ENCODE measurements at places on chromosomes 11 and 22. TPM values are rescaled to one million over a fixed set of nuclear protein-coding genes. Genes with fewer than 3 reads are reported as not detected.

Gene CRYBB2
- not detected for polyA plus RNA-seq

Gene MOGAT2
- polyA plus RNA-seq, result 1.6 TPM

Gene HOATZ
- polyA plus RNA-seq, result 0.22 TPM

Gene MYOD1
- polyA plus RNA-seq, result not detected

Gene SAC3D1
- polyA plus RNA-seq, result 9.9 TPM

Gene OR52N4
- not detected for polyA plus RNA-seq

Gene OR10A4
- polyA plus RNA-seq, result not detected

Gene GNAZ
- 6.2 TPM for polyA plus RNA-seq

Gene NXPE1
- not detected for polyA plus RNA-seq

Gene H19
- polyA plus RNA-seq, result 2,355 TPM

Gene RHOD
- 8.8 TPM for polyA plus RNA-seq

Gene OR52H1
- not detected for polyA plus RNA-seq

Gene SORL1
- polyA plus RNA-seq, result 34.7 TPM

Gene IL10RA
- polyA plus RNA-seq, result 2.4 TPM

Gene OR8H3
- polyA plus RNA-seq, result not detected

- DNase-seq, result no peak
Observed at GRCh38 chr22:30028731-30029130, 51.5 kb upstream of the HORMAD2 start.

GRCh38 chr11:33703788-33704187 lies 3.2 kb upstream of the C11orf91 start:
- no peak for DNase-seq

DNA sequence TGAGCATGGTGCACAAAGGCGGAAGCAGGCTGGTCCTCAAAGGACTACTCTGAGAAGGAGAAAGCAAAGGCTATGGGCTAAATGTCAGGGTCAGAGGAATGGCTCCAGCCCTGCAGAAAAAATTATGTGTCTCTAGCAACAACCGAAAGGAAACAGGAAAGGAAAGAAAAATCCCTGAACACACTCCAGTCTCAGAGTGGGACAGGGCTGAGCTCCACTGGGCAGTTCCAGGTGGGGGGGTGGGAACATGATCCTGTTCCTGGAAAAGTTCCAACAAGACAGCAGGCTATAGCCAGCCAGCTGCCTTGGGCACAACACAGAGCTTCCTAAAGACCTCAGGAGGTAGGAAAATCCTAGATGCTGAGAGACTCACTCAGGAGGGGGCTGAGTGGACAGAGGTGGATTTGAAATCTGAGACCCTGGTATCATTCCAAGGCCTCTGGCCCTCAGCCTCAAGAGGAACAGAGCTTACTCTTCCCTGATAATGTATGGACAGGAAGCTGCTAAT lies 1088.2 kb downstream of the TBC1D22A start:
- peak; percentile 63 for DNase-seq

GRCh38 chr11:87097582-87097981 lies 59.8 kb downstream of the TMEM135 start:
- no peak for DNase-seq

- no peak for DNase-seq
Observed at GRCh38 chr22:17192186-17192585, 27.0 kb downstream of the ADA2 start.

DNA sequence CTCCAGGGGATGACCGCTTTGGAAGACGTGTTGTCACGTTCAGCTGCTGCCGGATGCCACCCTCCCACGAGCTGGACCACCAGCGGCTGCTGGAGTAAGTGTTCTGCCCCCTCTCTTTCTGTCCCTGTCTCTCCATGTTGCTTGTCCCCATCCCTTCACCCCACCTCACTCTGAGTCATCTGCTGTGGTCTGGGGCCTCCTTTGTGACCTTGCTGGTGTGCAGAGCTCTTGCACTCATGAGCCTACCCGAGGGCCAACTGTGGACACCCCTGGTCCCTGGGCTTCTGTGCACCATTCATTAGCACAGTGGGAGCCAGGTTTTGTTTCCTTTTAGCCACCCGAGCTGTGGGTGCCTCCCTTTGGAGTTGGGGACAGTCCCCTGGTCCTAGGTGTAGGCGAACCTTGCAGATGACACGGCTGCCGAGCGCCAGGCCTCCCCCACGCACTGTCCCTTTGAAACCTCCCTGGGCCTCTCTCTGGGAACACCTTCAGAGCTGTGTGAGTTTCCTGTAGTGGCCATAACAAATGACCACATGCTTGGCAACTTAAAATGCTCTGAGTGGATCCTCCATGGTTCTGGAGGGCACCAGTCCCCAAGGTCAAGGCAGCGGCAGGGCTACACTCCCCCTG lies 49.8 kb downstream of the ARHGAP8 start:
- no peak for DNase-seq

DNA sequence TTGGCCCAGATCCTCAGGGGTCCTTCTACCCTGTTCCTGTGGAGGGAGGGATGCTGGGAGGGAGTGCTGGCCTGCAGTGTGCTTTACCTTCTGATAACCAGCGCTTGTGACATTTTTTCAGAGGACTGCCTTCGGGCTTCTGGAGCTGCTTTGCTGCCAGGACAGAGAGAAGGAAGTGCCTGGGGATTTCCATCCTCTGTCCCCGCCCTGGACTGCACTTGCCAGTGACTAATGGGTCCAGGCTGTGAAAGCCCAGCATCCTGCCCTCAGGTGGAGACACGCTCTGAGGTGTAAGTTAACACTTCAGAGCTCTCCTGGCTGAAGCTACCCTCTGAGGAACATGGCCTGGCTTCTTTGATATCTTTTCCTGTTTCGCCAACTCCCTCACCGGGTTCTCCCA lies 158.7 kb upstream of the SYT13 start:
- no peak for DNase-seq

DNA sequence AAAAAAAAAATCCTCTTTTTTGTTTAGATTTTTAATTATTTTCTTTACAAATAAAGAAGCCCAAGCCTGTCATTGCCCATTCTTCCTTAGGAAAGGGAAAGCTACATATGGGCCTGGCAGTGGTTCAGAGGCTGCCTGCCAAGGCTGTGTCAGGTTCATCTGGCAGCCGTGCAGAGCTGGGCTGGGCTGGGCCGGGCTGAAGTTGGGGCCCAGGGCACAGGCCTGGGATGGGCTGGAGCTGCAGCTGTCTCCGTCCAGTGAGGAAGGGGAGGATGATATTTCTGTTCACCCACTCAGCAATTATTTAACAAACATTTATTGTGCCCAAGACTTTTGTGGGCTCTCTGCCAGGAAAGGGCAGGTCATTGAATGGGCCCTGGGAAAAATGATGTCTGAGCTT lies 4.6 kb downstream of the PRR5L start:
- no peak for DNase-seq

DNA sequence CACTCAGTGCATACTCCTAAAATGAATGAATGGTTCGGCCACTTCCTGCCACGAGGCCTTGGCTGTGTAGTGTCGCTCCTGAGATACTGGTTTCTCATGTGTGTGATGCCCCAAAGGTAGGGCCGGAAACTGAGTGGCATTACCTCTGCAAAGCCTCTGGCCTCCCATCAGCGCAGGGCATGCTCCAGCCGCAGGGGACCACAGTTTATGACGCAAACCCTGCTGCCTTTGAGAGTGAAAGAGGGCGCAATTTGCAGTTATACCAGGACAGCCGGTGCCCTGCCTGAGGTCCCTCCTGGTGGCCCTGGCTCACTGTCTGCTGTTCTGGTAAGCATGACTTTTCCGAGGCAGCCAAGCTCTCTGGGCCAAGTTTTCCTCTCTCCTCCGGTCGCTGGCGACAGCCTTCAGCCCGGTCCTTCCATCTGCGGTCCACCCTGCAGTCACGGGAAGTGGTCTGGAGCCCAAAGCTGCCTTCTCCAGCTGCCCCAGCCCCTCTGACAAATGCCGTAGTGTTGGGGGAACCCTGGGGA lies 2.4 kb upstream of the FGF3 start:
- no peak for DNase-seq

DNA sequence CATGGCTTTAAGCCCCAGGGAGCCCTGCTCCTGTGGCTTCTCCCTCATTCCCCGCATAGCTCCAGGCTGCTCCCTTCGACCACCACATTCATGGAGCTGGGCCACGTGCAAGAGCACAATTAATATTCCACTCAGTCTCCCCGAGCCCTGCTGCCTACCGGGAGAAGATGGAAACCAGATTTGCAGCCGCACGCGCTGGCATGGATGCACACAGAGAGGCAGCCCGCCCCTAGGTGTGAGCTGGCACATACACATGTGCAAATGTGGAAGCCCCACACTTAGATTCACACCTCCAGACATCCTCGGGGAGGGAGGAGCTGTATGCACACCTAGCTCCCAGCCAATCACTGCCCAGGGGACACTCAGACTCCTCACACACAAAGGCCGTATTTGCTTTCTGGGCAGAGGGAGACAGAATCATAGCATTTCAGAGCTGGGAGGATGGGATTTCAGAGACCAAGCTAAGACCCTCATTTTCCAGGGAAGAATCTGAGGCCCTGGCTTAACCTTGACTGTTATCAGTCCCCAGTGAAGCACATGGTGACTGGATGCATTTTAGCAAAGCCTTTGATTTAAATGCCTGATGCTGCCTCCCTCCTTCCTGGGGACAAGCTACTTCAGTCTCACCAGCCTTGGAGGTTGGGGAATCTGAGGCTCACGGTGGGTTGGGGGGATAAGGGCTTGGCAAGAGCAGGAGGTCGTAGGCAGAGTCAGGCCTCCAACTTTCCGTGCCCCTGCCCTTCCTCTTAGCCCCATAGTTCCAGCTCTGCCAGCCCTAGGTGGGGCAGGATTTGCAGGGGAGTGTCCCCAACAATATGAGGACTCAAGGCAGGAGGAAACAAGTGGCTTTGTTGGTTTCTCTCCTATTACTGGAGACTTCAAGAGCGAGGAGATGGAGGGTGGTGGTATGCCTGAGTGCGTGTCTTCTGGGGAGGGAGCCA lies 5.3 kb upstream of the CREB3L1 start:
- DNase-seq, result no peak

- no peak for DNase-seq
Observed at GRCh38 chr11:12121517-12121916, 11.1 kb downstream of the MICAL2 start.

DNA sequence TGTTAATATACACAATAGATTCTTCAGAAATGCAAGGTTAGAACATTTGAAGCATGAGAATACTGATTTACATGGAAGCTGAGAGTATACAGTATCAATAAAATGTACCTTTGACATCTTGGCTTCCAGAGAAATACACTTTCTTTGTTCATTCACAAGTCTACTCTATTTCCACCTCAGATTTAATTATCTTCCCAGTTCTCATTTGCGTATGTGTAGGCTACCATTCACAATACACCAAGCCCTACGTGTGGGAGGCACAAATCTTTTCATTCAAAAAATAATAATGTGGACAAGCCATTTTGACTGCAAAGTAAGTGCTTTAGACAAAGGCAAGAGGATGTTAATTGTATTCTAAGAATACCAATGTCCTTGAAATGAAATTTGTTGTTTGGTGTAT lies 132.7 kb upstream of the MTMR2 start:
- DNase-seq, result no peak

GRCh38 chr11:43868852-43869567 lies 11.6 kb upstream of the ALKBH3 start:
- no peak for DNase-seq

- no peak for DNase-seq
Observed at GRCh38 chr11:45901626-45902025, 5.4 kb downstream of the FREY1 start.

GRCh38 chr22:38497869-38498268 lies 8.2 kb downstream of the DDX17 start:
- no peak for DNase-seq

DNA sequence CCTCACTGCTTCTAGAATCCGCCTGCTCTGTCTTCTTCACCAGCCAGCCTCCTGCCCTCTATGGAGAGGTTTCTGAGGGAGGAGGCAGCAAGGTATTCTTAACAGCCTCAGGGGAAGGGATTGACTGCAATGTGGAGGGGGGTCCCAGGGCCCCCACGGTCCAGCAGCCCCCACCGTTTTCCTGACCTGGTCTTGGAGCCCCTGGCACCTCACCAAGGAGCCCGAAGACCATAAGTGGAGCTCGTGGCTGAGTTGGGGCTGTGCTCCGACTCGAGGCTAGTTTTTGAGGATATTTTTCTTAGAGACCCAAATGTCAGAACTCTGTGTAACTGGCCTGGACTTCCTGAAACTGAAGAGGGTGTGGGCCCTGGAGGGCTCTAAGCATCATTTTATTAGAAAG lies 590.0 kb downstream of the BRD1 start:
- DNase-seq, result no peak

DNA sequence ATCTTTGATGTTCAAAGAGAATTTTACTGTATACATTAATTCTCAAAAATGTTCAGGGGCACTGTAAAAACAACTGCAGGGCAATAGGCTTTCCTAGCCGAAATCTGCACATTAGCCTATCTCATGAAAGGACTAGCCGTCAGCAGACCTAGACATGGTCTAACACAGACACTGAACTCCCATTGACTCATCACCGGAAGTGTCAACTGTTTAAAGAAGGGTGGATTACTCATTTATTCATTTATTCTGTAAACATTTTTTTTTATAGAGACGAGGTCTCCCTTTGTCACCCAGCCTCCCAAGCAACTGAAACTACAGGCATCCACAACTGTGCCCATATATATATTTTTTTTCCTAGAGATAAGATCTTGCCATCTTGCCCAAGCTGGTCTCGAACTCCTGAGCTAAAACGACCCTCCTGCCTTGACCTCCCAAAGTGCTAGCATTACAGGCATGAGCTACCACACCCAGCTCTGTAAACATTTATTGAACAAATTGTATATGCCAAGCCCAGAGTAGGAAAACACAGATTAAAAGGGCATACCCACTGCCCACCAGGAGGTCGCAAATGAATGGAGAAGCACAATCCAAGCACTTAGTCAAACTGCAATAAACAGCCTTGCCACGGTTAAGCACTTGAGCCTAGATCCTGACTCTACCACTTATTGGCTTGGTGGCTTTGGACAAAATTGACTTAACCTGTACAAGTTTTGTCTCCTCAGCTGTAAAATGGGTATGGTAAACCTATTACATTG lies 26.6 kb downstream of the RAB30 start:
- DNase-seq, result no peak

GRCh38 chr11:122656073-122656630 lies 630 bp downstream of the UBASH3B start:
- DNase-seq, result peak; percentile 56

GRCh38 chr11:118002541-118003423 lies 16.6 kb downstream of the IL10RA start:
- peak; percentile 68 for DNase-seq

DNA sequence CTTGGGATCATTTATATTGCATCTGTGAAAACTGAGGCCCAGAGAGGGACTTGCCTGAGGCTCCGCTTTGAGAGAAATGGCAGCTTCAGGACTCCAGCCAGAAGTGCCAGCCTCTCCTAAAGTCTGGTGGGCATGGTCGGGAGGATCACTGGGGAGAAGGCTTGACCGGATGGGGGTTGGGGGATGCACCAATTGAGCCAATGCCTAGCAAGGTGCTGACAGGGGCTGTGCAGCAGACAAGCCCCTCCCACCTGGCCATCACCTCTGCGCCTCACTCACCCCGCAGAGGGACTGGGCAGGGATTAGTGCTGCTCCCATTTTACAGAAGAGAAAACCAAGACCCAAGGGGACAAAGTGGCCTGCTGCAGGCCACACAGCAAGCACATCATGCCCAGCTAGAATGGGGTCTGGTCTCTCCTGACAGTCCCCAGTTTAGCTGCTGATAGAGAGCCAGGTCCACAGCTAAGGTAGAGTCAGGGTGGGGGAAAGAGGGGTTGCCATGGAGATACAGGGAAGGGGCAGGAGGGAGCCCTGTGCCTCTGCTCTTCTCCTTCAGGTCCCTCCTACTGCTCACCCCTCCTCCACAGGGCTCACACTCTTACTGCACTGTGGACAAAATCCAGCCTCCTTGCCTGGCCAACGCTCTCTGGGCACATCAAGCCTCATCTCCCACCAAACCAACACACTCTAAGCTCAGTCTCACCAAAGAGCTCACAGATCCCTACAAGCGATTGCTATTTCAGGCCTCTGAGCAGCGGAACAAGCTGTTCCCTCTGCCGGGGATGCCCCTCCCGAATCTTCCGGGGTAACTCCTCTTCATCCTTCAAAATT lies 29.5 kb downstream of the TEF start:
- DNase-seq, result no peak

GRCh38 chr11:47667135-47667534 lies 24.8 kb upstream of the MTCH2 start:
- peak; percentile 24 for DNase-seq

Measured in right renal cortex interstitium (tissue), 3 donors.